ENCODE measurements at places on chromosomes 3 and 15.

DNA sequence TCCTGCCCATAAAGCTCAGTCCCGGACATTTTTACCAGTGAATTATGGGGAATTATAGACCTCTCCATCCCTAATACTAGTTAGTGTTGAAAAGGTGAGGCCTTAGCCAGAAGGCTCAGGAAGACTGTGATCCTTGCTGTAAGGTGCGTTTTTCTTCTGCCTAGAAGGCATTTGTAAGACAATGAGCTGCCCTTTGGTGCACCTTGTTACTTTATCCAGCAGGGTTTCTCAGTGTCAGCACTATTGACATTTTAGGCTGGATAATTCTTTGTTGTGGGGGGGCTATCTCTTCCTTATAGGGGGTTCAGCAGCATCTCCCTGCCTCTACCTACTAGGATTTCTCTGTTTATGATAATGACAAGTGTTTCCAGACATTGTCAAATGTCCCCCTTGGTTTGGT is 108.1 kb upstream of the ABHD17C start:
- DNase-seq, result no peak

GRCh38 chr15:79314186-79314585 is 3.3 kb downstream of the TMED3 start:
- DNase-seq, result no peak

DNA sequence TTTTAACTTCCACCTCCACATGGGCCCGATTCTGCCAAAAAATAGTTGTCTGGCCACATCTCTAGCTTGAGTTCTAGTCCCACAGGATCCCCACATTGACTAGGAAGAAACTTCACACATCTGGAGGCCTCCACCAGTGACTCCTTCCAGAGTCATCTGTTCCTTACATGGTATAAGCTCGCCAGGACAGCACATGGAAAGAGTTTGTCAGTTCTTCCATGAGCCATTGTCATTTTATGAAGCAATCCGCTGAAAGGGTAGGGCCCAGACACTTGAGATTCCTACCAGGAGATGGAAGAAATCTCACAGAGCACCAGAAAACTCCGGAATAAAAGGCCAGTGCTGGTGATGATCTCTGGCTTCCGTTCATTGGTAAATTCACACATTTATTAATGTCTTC is 350.5 kb upstream of the ICE2 start:
- DNase-seq, result no peak

DNA sequence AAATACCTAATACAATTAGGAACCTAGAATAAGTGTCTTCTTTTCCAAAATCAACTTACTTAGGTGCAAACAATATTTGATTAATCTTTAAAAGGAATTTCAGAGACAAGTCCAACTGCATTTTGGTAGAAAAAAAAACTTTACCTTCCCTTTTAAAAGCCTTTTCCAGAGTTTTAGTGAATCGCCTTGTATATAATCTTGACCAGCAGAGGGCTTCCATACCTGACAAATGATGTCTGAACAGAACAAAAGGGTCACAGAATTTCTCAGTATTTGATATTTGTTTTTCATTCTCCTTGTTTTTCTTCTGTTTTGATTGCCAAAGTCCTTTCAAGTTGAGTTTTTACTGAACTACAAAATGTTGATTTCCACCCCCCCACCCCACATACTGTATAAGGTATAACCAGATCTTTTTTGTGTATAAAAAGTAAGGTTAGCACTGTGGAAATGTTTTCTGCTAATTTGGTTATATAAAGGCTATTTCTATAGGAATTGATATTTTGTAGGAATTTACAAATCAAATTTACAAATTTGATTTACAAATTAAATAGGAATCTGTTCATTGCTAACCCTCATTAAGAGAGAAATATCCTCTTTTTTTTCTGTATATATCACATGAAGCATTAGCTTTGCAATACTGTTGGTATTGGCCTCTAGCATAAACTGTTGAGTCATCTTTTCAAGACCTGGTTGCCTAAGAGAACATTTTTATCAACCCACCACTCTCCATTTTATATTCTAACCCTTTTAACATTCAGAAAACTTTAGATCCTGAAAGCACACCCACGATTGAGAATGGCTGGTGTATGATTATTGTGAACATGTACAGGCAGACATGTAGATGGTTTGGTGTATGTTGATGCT is 464.1 kb upstream of the RARB start:
- DNase-seq, result peak; percentile 22

GRCh38 chr3:149506540-149506939 is 32.0 kb downstream of the TM4SF4 start:
- no peak for DNase-seq

- DNase-seq, result peak; percentile 68
These were observed 170.2 kb upstream of the UMPS start for GRCh38 chr3:124559846-124560574.

DNA sequence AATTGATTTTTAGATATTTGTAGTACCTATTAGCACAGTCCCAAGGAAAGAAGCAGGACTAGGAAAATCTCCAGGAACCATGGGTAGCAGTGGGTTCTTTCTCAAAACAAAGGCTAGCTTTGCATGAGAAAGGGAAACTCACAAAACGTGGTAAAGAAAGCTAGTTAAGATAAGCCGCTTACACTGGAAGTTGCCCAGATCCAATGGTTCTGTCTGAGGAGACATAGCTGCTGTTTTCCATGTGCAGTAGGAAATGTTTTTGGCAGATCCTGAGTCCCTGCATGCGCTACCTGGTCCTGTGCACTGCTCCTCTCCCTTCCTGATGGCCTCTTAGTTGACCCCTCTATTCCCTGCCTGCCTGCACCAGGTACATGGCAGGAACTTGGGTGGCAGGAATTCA is 60.4 kb downstream of the TFG start:
- no peak for DNase-seq

DNA sequence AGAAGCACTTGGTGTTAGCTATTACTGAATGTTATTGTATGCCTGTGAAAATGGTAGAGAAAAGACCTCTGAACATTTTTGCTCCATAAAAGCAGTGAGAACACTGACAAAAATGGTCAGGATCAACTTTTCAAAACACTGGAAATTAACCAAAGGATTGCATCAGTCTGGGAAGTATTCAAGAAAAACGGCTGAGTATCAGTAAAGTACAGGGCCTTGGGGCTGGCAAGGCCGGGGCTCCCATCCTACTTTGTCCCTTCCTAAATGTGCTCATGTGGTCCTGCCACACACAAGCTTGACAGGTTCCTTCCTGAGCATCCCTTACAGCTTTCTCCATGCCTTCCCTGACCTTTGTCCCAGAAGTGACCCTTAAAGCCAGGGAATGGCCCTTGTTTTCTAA is 84.0 kb downstream of the CFAP20DC start:
- no peak for DNase-seq

DNA sequence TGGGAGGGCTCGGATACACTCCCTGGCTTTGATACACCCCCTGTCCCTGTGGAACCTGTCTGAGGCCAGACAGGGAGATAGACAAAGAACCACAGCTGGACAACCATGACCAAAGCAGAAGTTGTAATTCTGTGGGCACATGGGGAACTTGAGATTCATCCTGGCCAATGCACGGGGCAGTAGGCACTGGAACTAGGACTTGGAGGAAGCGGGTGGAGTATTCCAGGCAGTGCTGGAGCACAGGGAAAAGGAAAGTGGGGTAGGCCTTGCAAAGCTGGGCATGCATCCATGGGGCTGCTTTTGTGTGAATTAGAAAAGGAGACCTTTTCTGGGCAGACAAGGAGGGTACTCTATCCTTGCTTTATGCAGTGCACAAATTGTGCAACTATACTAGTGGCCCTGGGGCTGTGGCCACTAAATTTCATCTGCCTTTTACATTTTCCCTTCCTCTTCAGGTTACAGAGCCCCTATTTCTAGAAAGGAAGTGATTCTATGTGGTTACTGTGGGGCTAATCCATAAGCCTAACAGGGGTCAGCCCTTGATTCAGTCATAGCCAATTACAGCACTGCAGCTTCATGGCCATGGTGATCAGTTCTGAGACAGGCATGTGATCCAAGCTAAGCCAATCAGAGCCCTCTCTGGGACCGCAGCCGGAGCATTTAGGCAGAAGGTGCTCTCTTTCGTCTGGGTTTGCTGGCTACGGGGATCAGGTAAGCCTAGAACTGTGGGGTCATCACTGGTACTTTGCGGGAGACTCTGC is 21.0 kb downstream of the CRABP1 start:
- peak; percentile 70 for DNase-seq

DNA sequence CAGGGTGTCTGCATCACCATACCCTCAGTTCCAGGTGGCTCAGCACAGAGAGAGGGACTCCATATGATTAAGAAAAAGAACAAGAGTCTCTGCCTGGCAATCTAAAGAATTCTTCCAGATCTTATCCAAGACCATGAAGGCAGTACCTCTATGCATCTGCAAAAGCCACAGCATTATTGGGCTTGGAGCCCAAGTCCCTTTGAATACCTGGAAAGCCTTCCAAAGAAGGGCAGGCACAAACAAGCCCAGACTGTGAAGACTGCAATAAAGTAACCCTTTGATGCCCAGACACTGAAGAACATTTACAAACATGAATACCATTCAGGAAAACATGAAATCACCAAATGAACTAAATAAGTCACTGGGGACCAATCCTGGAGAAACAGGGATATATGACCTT is 60.9 kb upstream of the DIPK2A start:
- no peak for DNase-seq

DNA sequence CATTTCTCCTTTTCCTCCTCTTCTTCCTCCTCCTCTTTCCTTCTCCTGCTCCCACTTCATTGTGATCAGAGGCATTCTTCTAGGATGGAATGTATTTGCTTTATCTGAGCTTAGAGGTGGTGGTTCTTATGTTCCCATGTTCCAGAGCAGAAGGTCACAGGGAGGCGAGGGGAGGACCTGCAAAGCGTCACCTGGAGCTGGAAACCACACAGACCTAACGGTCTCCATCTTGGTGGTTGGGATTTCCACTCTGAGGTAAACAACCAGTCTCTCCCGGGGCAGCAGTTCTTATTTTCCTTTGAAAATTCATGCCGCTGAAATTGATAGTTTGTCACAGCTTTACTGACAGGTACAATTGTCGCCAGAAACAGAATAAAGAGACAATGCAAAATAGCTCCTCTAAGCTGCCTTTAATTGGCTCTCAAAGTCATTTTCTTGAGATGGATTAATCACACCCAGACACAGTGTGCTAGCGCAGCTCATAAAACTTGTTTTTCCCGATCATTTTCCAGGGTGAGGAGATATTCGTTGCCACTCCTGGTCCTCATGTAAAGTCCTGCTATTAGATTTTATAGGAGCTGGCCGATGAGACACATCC is 16.9 kb upstream of the AGBL1 start:
- no peak for DNase-seq

- no peak for DNase-seq
These were observed 75.4 kb downstream of the KLF13 start for GRCh38 chr15:31402003-31402402.

GRCh38 chr3:160210799-160211221 is 14.4 kb upstream of the C3orf80 start:
- DNase-seq, result peak; percentile 57

- peak; percentile 60 for DNase-seq
These were observed 22.0 kb downstream of the COL6A6 start for GRCh38 chr3:130539005-130539404.

GRCh38 chr3:88231207-88231606 is 81.4 kb downstream of the C3orf38 start:
- no peak for DNase-seq

GRCh38 chr15:76366714-76367113 is 30.1 kb downstream of the ISL2 start:
- no peak for DNase-seq

- no peak for DNase-seq
These were observed 2.8 kb upstream of the ILDR1 start for GRCh38 chr3:122024800-122025199.

GRCh38 chr3:117873249-117873600 is 1161.4 kb downstream of the IGSF11 start:
- DNase-seq, result no peak

DNA sequence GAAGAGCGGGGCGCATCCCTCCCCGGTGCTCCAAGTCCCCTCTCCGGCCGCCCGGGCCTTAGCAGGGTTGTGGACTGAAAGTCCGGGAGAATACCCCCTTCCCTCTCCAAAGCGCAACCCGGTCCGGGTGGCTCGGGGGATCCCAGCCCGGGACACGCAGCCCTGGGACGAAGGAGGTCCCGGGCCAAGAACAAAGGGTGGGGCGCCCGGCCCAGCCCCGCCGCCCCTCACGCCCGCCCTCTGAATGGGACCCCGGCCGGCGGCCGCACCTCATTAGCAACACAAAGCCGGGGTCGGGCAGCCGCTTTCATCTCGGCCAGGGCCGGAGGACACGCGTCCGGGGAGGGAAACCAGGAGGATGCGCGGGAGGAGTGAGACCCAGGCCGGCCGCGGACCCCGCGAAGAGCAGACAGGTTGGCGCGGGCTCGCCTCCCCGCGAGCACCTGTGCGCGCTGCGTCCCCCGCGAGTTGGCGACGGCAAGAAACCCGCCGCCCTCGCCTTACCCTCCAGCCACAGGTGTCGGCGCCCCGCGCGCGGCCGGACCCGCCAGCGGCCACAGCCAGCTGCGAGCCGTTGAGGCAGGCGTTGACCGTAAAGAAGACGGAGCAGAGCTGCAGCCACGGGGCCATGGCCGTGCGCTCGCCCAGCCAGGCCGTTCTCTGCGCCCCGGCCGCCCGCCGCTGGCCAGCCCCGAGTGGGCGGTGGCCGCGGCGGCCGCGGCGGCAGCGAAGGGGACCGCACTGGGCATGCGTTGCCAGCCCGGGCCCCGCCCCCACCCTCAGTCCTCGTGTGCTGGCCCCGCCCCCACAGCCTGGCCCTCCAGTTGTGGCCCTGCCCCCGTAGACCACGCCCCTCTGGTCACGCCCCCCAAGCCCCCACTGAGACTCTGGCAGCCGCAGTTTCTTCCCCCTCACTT is at the start of gene IL17RD:
Gene IL17RD (minus strand): TSS at position 697 of the 917 bp plus-strand sequence. CDS start 67 bp downstream, at position 630.
- peak; percentile 71 for DNase-seq
